Suppressor macrophage (primary cell): ENCODE measurements at places on chromosomes 13 and 19.
A peak's percentile ranks its signal among the peaks of the same experiment; 100 is the strongest.

DNA sequence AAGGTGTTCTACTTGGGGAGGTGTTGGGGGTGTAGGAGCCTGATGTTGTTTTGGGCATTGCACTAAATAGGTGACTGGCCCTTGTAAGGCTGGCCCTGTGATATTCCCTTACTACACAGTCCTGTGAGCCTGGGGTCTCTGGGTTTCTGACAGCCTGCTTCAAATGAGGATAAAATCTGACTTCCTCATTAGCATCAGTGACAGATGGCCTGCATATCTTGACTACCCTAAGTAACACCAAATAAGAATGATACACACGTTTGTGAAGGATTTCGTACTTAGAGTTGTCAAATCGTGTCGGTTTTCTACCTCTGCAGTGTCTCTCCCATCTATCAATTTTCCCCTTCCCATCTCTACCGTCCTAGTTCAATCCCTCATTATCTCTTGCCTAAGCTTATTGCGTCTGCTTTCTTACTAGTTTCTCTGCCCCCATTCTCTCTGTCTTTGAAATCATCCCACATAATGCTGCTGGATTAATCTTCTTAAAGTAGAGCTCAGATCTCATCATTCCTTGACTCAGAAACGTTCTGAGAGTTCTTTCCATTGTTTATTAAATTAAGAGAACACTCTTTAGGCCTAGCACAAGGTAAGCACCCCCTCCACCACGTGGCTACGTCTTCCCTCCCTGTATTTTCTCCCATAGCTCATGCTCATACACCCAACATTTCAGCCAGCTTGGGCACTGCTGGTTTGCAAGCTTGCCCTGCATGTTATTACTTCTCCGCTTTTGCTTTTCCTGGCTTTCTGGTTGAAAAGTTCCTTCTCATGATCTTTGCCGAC lies 26.2 kb upstream of the CNMD start:
- no peak for DNase-seq

DNA sequence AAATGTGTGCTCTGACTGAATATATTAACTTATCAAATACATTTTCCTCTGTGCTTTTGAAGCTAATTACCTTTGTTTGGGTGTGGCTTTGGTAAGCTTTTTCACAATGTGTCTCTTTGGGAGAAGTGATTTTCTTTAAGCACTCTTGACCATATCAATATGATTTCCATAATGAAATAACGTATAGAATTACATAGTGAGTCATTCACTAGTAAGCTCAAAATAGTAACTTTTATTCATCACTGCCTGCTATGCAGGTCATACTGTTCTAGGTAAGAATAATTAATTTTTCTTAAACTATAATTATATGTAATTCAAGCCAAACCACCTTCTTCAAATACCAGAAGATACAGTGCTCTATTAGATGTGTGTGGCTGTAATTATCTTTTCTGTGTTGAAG lies 480.7 kb downstream of the MYO16 start:
- no peak for DNase-seq

GRCh38 chr13:99895444-99896368 lies 75.9 kb downstream of the ZIC5 start:
- no peak for DNase-seq

DNA sequence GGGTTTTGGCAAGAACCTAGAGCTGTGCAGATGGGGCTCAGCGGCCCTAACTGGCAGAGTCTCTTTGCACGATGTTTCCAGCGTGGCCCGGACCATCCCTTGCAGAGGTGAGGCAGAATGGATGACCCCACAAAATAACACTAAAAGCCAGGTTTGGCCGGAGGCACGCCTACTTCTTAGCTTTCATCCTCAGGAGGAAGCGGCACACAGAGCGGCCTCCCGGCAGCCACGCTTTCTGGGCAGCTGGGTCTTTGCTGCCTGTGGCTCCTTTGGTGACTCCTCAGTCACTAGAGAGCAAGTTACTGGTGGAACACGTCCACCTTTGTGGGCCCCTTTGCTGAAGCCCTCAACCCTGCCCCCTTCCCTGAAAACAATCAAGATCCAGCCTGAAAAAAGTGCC lies 25.2 kb downstream of the TEX29 start:
- DNase-seq: no peak

- no peak for DNase-seq
Observed at GRCh38 chr19:30268601-30269000, 103.6 kb upstream of the ZNF536 start.

- peak; percentile 31 for DNase-seq
Observed at GRCh38 chr19:13794398-13794756, 866 bp upstream of the ZSWIM4 start.

- DNase-seq: no peak
Observed at GRCh38 chr13:114017028-114017630, 43.3 kb upstream of the C13orf46 start.

- DNase-seq: no peak
Observed at GRCh38 chr19:56504581-56504980, 3.1 kb upstream of the ZNF471 start.
